ENCODE measurements at places on chromosomes 2 and 18.

DNA sequence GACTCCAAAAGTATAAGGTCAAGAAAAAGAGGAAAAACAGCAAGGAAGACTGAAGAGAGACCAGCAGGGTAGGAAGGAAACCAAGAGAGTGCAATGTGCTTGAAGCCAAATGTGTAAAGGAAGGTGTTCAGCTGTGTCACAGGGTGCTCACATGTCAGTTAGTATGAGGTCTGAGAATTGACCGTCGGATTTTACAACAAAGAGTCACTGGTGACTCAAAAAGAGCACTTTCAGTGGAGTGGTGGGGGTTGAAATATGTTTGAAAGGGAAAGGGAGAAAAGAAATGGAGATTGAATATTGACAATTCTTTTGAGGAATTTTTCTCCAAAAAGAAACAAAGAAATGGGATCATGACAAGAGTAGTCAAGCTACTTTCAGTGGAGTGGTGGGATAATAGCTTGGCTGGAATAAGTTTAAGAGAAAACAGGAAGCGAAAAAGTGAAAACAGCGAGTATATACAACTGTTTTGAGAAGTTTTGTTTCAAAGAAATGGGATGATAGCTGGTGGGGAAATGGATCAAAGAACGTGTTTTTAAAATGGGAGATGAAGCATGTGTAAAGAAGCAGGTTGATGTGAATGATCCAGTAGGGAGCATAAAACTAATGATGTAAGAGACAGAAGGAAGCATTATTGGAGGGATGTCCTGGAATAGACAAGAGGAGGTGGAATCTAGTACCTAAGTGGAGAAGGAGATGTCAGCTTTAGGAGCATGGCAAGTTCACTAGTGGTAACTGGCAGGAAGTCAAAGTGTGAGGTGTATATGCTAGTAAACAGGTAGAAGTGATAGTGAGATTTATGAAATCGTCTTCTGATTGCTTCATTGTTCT, 3.6 kb upstream of the TSPYL6 start:
- no peak for DNase-seq

DNA sequence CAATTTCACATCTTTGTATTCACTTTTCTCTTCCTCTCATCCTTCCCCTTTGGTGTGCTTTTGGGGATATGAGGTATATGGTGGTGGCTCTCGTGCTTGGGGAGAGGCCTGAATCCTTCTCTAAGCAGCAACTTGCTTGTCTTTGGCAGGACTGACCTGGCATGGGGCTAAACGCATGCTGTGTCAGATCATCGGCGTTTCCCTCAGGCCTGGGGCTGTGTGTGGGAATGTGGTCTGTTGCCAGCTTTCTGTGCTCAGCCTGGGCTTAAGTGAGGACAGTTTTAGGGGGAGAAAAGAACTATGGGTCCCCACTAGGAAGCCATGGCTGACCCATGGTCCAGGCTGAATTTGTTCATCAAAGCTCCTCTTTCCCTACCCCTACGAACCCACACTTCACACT, 60.7 kb downstream of the TET3 start:
- DNase-seq = peak; percentile 70

DNA sequence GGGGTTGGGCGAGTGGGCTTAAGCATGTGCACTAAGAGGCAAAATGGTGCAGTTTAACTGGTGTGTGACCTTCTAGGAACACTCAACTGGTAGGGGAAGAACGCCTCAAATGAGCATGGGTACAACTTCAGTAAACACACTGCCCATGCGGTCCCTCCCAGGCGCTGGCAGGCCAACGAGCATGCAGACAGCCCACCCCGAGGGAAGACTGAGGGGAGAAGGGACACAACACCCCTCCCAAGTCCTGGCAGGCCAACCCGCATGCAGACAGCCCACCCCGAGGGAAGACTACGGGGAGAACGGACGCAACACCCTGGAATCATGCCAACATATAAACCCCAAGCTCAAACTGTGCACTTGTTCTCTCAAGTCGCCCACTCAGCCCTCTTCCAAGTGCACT, 456.0 kb downstream of the FBXO15 start:
- DNase-seq = no peak

DNA sequence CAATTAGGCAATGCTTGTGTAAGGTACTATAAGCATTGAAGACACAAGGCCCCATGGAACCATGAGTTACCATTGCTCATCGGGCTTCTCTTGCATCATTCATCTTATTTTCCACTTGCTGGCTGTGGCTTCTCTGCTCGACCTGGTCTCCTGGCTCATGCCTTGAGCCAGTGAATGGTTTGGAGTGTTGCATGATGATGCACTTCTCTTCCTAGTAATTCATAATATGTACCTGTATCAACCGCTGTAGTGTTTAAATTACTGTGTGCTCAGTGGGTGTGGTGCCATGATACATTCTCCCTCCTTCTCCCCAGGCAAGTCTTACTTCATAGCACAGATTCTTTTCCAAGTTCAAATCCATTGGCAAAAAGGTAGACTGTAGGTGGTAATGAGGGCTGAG, 66.8 kb downstream of the ABCA12 start:
- peak; percentile 4 for DNase-seq

DNA sequence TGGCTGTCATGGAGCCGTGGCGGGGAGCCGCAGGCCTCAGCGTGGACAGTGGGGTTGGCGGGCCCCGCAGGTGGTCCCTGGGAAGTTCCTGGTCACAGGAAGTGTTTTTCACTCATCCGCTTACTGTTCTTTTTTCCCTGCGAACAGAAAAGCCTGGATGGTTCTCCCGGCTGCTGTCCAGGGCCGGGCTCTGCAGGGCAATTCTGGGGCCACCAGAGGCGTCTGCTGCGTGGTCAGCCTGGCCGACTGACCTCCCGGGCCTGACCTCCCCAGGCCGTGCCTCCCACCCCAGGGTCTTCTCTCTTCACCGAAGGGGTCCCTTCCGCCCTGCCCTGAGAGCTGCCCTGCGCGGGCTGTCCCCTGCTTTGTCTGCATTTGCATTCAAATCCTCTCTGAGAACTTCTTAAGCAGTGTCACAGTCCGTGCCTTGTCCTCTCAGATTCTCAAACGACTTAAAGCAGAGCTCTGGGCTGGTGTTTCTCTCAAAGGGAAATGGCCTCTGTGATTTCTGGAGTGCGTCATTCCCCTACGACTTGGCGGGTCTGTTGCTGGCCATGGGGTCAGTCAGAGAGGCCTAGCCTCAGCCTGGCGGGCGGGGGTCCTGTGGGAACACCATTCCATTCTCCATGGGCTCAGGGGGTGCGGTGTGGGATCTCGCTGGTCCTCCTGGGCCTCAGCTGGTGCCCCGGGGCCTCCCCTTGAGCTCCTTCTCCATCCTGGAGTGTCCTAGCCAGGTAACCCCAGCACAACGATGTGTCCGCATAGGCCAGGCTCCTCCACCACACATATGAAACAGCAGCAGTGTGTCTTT, 38.3 kb downstream of the KLHL29 start:
- DNase-seq = no peak

DNA sequence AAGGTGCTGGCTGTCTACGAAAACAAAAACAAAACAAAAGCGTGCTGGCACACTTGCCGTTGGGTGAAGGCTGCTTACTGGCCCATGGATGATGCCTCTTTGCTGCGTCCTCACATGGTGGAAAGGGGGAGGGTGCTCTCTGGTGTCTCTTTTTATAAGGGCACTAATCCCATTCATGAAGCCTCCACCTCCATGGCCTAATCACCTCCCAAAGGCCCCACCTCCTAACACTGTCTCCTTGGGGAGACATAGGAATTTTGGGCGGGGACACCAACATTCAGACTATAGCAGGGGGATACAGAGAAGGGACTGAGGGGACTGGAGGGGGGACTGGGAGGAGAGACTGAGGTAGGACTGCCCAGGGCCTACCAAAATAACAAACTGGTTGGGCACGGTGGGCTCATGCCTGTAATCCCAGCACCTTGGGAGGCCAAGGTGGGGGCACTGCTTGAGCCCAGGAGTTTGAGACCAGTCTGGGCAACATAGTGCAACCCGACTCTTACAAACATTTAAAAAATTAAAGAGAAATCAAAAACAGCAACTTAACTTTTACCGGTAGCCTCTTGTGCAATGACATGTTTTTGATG, 14.5 kb downstream of the PTMA start:
- no peak for DNase-seq

GRCh38 chr2:67854103-67854743, 208.6 kb downstream of the C1D start:
- DNase-seq = no peak

- peak; percentile 34 for DNase-seq
Observed at GRCh38 chr2:147588191-147588590, 256.6 kb upstream of the ACVR2A start.

GRCh38 chr2:173150087-173150486, 74.4 kb downstream of the MAP3K20 start:
- DNase-seq = peak; percentile 84

DNA sequence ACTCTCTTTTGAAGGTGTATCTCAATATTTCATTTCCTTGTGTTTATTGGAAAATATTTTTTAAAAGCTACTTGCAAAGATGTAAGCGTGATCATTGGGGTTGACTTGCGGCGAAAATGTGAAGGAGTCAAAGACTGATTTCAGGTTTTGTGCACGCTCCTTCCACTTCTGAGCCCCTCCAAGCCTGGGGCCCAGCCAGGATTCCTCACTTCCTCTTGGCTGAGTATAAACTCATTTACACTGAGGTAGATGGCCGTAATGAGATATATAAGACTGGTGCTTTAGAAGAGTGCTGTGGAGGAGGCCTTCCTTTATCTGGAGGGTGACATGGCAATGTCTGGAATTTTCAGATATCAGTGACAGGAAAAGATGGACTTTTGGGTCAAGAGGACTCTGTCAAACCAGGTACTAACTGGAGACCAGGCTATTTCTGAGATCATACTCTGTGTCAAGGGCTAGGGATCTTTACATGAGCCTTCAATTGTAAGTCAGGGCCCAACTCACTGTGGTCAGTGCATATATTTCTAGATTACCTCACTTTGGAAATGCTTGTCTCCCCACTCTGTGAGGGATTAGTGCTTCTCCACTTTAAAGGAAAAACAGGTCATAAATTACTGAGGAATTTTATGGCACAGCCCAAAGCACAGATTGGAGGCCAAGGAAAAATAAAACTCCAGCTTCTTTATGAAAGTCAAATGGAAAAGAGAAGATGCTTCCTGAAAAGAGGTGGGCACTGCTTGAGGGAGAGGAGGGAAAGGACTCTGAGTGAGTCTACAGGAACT, 22.8 kb downstream of the PRKCE start:
- no peak for DNase-seq

DNA sequence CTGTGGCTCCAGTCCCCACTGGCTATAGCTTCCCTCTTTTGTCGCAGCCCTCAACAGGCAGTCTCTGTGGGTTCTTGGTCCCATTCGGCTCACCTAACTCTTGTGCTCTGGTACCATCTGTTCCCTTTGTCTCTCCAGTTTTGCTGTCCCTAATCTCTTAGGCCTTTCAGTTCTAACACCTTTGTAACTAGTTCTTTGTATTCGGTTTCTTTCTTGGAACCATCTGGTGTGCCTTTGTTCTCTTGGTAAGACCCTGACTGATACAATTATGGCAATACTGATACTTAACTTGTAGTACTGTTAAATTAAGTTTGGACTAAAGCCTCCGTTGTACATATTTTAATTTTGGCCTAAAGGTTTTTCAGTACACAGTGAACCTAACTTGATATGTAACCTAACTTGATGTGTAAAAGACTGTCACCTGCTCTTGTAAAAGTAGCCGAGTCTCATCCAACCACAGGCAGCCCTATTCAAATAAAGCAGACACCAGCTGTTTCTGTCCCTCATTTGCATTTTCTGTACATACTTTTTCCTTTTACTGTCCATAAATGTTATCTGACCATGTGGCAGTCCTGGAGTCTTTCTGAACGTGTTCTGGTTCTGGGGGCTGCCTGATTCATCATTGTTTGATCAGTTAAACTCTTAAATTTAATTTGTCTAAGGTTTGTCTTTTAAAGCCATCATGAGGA, 4.8 kb upstream of the MRPL44 start:
- no peak for DNase-seq

- no peak for DNase-seq
Observed at GRCh38 chr2:102101097-102101848, 41.3 kb upstream of the IL1R1 start.

DNA sequence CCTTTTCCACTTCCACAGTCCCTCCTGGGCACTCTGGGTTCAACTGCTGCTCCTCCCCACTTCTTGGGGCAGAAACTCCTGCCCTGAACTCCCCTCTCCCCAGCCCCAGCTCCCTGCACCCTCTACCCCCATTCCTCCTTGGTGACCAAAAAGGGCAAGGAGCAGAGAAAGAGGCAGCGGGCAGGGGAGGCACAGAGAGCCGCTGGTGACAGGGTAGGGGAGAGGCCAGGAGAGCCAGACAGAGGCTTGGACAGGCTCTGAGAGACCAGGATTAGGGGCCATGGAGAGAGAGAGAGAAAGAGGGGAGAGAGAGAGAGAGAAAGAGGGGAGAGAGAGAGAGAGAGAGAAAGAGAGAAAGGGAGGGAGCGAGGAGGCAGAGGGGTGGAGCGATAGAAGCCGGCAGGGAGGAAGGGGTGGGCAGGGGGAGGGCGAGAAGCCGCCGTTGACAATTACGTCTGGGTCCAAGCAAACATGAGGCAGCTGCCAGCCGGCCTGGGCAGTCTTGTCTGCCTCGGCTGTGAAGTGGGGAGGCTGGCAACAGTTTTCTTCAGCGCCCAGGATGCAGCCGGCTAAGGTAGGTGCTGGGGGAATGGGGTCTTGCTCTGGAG, at the start of gene KCNIP3:
Gene KCNIP3 (plus strand): TSS at position 468 of the 608 bp plus-strand sequence. CDS start 92 bp downstream, at position 560.
- DNase-seq = no peak

DNA sequence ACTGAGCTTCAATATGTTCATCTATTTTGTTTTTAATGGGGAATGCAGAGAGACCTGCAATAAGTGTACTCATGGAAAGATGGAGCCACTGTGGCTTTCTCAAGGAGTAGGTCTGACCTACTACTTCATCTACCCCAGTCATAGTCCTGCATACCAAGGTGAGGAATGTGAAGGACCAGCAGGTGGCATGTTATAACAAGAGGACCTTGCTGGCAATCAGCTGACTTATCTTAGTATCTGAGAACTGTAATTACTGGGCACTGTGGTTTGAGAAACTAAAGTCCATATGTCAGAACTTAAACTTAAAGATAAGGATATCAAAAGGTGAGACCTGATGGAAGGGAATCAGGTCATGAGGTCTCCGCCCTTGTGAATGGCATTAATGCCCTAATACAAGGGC, 1104.2 kb downstream of the BCL11A start:
- no peak for DNase-seq

- no peak for DNase-seq
Observed at GRCh38 chr18:38427736-38428135, 862.1 kb upstream of the CELF4 start.

DNA sequence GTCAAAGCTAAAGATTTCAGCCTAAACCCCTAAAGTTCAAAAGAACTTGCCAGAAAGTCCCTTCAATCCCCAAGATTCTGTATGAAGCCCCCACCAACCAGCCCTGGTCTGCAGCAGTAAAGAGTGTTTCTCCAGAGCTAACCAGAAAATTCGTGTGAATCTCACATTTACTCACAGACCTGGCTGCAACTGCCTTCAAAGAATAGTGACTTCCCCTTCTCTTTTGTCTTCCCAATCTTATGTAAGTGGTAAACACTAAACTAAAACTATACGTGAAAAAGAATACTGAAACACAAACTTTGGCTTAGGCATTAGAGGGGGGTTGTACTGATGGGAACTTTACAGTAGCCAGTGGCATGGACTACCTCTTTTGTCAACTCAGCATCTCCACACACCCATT, 50.6 kb upstream of the SETBP1 start:
- DNase-seq = no peak

Data from iris pigment epithelial cell (primary cell).